ENCODE measurements at places on chromosomes 4 and X.
A peak's percentile ranks its signal among the peaks of the same experiment; 100 is the strongest.

DNA sequence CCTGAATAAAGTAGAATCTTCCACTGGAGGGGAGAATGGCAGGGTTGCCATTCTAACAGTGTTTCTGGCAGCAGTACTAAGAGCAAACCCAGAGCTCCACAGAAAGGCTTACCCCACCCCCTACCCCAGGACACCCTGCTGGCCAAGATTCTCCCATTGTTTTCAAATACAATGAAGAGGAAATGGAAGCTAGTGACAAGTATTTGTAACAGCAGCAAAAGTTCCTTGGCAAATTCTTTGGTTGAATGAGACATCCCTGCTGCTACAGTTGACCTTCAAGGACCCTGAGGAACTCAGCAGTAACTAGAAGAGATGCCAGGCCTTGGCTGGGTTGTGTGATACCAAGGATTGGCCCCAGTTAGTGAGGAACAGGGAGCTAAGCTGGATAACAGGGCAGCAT, 124.2 kb upstream of the DGKK start:
- DNase-seq = no peak

GRCh38 chr4:84503495-84504437, 4.7 kb upstream of the NKX6-1 start:
- peak; percentile 21 for DNase-seq

GRCh38 chrX:148609515-148610327, 109.3 kb downstream of the AFF2 start:
- DNase-seq = no peak

- DNase-seq = no peak
Measured at GRCh38 chr4:41396869-41397268, 140.1 kb downstream of the UCHL1 start.

DNA sequence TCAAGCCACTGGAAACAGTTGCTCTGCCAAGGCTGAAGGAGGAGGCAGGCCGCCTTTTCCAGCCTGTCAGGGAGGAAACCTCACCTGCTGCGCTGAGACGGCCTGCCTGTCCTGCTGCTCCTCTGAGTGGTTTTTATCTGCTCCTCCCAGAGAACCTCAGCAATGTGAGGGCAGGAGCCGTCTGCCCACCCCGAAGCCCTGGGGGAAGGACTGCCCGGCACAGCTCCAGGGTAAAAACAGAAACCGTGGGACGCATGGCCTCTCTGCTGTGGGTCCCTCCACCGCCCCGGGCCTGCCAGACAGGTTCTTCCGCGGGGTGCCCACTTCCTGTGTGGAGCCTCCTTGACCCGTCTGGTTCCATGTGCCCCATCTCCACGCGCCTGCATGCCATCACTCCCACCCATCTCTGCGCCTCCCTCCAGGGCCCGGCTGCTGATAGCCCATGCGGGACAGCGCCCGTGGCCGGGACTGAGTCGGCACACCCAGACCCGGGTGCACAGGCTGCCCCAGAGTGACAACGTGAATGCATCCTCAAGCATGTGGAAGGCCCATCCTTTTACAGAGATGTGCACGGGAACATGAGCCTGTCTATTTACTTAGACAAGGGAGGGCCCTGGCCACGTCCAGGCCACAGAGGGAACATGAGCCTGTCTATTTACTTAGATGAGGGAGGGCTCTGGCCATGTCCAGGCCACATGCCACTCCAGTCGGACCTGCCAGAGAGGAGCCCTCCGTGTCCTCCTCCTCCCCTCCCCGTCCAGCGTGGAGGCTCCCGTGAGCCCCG, 4.0 kb upstream of the SLC49A3 start:
- no peak for DNase-seq
